ENCODE measurements at places on chromosomes 6 and 20. TPM values are rescaled to one million over a fixed set of nuclear protein-coding genes. Genes with fewer than 3 reads are reported as not detected.

GRCh38 chr6:125942672-125943527, 13.7 kb upstream of the HINT3 start:
- no peak for DNase-seq

DNA sequence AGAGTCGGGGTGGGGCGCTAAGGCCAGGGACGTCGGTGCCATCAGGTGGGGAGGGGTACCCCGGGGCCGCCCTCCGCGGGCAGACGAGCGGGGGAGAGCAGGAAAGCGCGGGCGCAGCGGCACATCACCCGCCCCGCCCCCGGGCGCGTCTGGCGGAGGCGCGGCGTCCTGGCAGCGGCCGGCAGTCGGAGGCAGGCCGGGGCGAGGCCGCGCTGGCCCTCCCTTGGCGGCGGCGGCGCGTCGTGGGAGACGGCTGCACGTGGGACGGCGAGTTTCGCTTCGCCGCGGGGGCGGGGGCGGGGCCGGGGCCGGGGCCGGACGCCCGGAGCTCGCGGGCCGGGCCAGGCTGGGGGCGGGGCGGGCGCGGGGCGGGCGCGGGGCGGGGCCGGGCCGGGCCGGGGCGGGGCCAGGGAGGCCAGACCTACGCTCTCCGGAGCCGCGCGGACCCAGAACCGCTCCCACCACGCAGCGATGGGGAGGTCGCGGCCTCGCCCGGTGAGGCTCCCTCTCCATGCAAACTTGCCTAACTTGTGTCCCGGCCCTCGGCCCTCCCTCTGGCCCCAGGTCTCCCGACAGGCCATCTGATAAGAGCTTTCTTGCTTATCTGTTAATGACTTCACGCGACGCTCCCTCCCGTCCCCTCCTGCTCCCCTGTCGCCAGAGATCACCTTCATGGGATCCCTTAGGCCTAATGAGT, 12.5 kb downstream of the ITPR3 start:
- DNase-seq = peak; percentile 46

DNA sequence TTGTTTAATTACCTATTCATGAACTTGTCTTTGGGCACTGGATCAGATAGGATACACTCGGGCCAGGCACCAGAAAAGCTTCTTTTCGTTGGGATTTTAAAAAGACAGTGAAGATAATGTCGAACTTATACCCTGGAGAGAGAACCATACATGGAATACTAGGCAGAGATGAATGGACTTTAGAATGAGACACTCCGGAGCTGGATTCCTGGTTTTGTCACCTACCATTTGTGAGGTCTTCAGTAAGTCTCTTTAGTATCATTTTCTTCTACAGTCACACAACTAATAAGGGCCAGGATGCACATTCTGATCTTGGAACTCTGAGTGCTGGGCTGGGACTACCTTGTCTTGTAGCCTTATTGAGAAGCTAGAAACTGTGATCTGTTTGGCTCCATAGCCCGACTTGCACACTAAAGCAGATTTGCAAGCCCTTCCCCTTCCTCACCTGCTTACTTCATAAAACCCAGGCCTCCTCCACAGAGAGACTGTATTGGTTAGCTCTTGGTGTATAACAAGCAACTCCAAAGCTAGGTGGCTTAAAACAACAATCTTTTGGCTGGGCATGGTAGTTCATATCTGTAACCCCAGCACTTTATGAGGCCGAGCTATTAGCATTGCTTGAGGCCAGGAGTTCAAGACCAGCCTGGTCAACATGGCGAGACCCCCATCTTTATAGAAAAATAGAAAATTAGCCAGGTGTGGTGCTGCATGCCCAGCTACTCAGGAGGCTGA, 7.4 kb upstream of the IFT52 start:
- no peak for DNase-seq

The RAET1L gene
- total RNA-seq = not detected
